ENCODE measurements at places on chromosomes 1 and 21.

- peak; percentile 26 for DNase-seq
Measured at GRCh38 chr1:20376880-20377494, 86.3 kb downstream of the VWA5B1 start.

DNA sequence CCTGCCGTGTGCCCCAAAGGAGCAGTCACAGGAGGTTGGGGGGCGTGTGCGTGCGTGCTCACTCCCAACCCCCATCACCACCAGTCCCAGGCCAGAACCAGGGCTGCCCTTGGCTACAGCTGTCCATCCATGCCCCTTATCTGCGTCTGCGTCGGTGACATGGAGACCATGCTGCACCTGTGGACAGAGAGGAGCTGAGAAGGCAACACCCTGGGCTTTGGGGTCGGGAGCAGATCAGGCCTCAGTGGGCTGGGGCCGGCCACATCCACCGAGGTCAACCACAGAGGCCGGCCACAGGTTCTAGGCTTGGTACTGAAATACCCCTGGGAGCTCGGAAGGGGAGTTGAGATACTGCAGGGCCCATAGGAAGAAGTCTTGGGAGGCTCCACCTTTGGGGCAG, 23.5 kb downstream of the COL6A1 start:
- no peak for DNase-seq

- DNase-seq, result no peak
Measured at GRCh38 chr1:100629391-100629790, 90.2 kb upstream of the VCAM1 start.

DNA sequence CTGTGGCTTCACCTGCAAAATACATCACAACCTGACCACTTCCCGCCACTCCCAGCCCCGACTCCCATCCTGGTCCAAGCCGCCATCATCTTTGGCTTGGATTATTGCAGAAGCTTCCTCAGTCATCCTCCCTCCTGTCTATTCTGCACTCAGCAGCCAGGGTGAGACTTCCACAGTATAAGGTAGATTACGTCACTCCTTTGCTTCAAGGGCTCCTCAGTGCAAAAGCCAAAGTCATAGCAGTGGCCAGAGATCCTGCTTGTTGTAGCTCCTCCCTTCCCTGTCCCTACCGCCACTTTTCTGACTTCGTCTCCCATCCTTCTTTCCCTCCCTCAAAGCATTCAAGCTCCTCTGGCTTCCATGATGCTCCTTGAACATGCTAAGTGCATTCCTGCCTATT, 152.8 kb downstream of the GRIK3 start:
- DNase-seq, result no peak

GRCh38 chr1:94142022-94142421, 21.1 kb upstream of the ABCA4 start:
- DNase-seq, result peak; percentile 70

DNA sequence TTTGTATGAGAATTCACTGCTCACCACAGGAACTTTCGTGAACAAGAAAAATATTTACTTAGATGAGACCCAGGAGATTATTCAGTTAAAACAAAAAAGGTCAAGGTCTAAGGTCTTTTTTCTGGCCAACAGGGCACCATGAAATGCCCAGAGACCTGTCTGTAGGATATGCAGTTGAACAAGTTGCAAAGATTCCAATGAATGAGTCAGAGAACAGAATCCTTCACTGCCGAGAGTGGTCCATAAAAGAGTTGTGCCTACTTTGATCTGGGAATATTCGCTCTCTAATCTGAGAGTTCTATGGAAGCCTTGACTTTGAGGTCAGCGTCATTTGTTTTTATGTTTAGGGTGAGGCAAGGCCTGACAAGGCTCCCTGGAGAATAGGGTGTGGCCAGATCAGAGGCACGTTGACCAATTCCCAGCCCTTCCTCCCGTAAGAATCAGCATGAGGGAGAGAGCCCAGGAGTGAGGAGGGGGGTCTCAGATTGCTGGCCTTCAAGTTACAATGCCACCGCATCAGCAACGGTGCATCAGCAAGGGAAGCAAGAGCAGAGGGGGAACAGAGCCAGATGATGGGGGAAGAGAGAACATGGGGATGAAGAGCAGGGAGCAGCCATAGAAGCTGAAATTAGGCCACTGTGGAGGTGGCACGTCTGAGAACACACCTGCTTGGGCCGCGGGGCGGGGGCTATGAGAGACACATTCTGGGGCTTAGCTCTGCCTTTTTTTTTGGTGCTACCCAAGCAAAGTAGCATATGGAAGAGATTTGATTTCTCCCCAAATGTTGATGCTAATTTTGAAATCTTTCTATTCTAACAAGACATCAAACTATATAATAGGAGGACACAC, 206.4 kb upstream of the RAB4A start:
- no peak for DNase-seq

DNA sequence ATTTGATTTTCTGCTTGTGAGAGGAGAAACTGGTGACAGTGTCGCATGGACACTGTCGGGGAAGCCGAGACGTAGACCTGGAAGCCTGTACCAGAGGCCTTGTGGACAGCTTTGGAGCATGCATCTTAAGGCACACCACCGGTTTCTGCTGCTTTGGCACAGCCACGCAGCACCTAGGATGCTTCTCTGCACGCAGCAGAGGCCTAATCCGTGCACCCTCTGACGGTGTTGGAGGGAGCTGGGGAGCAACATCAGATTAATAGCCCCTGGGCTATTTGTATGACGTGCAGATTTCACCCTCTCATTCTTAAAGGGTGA, 30.3 kb downstream of the TEX35 start:
- no peak for DNase-seq

- peak; percentile 85 for DNase-seq
Measured at GRCh38 chr1:208254862-208255261, 10.7 kb upstream of the PLXNA2 start.

DNA sequence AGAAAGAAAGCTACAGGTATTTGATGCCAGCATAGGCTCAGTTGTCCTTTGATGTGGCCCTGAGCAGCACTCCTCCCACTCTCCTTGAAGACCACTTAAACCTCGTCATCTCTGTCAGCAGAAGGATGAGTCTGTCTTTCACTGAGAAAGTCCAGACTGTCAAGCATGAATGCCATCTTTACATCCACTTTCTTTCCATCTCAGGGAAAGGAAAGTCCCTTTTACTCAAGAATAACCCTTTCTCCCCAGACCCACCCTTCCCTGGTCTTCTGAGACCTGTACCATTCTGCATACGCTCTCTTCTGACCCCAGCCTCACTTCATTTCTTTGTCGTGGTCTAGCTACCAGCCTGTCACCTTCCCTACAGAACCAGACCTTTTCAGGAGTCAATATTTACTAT, 4.0 kb upstream of the ELAPOR1 start:
- DNase-seq, result no peak

- DNase-seq, result no peak
Measured at GRCh38 chr1:237164406-237165352, 122.7 kb downstream of the RYR2 start.

DNA sequence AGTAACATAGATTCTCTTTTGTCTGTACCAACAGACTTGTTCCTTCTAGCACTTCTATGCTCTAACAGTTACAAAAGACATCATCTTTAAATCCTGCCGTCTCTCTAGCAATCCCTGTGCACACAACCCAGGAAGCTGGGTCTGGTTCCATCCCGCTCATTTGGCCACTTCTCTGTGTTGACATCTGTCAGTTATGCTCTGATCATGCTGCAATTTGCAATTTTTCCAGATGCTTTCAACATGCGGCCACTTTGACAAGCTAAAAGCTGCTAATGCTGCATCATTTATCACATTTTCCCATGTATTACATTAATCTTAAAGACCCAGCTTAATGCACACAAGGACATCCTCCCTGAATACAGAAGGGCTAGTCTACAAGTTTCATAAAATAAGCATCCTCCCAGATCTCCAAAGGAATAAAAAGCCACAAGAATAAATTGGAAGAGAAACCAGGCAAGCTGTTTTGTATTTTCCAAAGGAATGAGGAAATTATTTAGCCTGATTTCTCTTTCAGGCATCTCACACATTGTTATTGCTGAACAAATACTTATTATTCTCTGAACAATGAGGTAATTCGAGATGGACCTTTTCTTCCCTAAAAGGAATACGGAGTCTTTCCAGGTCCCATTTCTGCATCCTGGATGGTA, 19.0 kb upstream of the LRRC52 start:
- no peak for DNase-seq

- peak; percentile 76 for DNase-seq
Measured at GRCh38 chr1:149917571-149918144, at the start of gene SV2A. TSS of gene SV2A (minus strand) at chr1:149917844. CDS start at chr1:149913840, 4,004 bp downstream.

- DNase-seq, result no peak
Measured at GRCh38 chr1:110556471-110556807, 37.5 kb upstream of the KCNA10 start.

GRCh38 chr1:111129376-111129775, 10.5 kb downstream of the DRAM2 start:
- no peak for DNase-seq

DNA sequence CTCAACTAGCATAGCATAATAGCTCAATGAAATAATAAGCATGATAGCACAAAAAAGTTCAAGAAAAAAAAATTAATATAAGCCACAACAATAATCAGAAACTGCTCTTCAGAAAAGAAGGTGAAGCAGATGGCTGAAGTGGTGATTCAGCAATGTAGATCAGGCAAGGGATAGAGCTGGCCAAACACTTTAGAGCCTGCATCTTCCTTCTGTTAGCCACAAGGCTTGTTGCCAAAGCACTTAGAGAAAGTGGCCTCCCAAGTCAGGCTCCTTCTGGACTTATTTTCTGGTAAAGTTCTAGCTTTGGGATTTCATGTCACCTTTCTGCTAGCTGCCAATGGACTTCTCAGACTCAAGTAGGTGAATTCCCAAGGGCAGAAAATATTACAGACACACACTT, 60.3 kb upstream of the C1orf87 start:
- DNase-seq, result peak; percentile 87

- DNase-seq, result no peak
Measured at GRCh38 chr1:48718705-48719104, 58.0 kb downstream of the BEND5 start.

DNA sequence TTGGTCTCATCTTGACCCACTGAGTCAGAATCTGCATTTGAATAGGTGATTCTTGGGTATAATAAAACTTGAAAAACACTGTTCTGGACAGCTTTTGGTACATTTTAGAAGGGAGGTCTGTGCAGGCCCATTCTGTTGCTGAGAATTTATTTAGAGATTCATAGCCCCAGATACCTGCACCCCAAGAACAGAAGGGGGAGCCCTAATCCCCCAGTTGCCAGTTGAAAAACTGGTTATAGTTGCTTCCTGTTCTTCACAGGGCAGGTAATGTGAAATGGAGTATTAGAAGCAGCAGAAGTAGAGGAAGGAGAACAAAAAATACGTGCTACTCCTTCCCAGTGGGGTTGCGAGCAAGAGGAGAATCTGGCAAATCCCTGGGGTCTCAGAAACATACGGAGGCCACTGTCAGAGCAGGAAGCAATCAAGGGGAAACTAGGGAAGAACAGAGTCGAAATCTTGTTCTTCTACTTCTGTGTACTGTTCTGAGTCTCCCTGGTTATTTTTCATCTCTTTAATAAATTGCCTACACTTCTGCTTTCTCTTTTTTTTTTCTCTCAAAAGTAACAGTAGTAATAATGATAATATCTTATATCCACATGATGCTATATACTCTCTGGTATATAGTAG, 4.6 kb upstream of the CLCA2 start:
- DNase-seq, result peak; percentile 28

GRCh38 chr1:78836726-78837125, 169.8 kb downstream of the ADGRL4 start:
- no peak for DNase-seq

GRCh38 chr1:233114159-233114558, 163.7 kb downstream of the NTPCR start:
- no peak for DNase-seq

- DNase-seq, result no peak
Measured at GRCh38 chr1:54317084-54317483, 89.1 kb downstream of the SSBP3 start.

- peak; percentile 97 for DNase-seq
Measured at GRCh38 chr21:41678924-41679318, 87.9 kb downstream of the RIPK4 start.

DNA sequence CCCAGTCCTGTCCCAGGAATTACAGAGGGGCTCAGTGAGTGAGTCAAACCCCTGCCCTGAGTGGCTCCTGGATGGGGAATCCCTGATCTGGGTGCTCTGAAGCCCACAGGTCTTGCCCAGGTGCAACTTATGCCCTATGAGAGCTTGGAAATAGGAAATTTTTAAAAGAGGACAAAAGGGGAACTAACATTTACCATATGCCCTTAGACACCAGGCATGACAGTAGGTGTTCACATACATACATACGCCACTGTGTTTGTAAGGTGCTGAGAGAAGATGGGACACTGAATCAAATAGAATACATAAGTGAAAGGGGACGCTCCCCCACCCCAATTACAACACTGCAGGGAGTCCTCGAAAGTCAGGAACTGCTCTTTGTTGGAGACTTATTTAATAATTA, 1.4 kb downstream of the CFAP45 start:
- no peak for DNase-seq

DNA sequence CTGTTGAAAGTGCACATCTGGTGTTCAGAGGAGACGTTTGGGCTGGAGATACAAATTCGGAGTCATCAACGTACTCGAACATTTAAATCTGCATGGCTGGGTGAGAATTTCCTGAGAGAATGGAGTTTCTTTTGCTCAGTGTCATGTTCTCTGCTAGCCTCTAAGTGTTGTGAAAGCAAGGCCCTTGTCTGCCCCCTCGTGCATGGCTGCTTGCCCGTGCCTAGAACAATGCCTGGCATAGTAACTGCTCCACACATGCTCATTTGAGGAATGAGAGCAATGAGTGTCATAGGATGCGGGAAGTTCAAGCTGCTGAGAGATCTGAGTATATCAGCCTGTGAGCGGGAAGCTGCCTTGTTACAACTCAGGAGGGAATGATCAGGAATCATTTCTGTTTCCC, 171.1 kb upstream of the CSF3R start:
- DNase-seq, result no peak

DNA sequence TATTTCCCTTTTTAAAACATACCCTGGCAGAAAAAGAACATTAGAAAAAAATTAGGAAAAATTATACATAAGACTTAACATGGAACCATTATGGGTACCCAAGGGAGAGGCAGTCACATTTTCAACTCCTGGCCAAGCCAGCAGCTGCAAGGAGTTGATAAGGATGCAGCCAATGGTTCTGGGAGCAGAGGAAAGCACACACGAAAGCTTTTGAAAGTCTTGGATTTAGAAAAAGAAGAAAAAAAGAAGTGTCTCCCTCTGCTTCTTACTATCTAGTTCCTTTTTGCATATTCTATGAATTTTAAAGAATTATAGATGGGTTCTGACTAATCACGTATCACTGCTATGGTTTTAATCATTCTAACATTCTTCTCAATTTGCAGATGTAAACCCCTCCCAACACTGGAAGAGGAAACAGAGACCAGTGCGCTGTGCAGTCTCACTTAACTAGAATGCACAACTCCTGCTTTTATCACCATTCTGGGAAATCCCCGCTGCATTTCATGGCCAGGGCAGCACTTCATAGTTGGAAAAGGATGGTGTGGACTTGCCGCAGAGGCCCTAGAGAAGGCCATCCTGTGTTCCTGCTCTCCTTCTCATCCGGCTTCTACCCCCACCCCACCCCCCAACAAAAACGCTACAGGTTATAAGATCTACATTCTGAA, 2.7 kb upstream of the CD58 start:
- DNase-seq, result peak; percentile 66

DNA sequence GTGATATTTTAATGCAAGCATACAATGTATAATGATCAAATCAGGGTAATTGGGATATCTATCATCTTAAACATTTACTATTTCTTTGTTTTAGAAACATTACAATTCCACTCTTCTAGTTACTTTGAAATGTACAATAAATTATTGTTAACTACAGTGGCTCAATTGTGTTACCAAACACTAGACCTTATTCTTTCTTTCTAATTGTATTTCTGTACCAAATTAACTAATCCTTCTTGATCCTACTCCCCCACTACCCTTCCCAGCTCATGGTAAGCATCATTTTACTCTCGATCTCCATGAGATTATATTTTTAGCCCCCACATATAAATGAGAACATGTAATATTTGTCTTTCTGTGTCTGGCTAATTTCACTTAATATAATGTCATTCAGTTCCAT, 95.0 kb upstream of the MROH9 start:
- DNase-seq, result no peak

Data from fibroblast of skin of abdomen (primary cell).